ENCODE measurements at places on chromosomes 7 and 10. TPM values are rescaled to one million over a fixed set of nuclear protein-coding genes. Genes with fewer than 3 reads are reported as not detected.

GRCh38 chr7:56097700-56098099, 4.9 kb upstream of the PHKG1 start:
- DNase-seq = no peak

GRCh38 chr10:110860576-110861241, 11.0 kb upstream of the PDCD4 start:
- DNase-seq = no peak

- no peak for DNase-seq
These were observed 5.4 kb upstream of the ZMYND11 start for GRCh38 chr10:129810-130209.

Gene TFPI2
- 1.9 TPM for total RNA-seq

DNA sequence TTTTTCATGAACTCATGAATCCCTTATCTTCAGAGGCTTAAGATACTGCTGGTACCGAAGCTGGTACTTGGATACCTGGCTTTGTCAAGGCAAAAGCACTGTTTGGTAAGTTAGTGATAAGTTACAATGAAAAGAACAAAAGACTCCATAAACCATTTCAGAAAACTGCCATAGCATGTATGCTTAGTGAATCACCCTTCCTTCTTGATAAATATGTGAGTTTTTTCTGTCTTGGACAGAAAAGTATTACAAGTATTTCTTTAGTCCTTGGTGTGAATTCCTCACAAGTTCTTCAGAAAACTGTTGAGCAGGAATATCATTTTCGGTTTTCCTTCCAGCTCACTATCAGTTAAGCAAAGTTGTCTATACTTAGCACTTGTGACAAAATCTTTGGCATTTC, 25.6 kb downstream of the PUS7 start:
- DNase-seq = no peak

DNA sequence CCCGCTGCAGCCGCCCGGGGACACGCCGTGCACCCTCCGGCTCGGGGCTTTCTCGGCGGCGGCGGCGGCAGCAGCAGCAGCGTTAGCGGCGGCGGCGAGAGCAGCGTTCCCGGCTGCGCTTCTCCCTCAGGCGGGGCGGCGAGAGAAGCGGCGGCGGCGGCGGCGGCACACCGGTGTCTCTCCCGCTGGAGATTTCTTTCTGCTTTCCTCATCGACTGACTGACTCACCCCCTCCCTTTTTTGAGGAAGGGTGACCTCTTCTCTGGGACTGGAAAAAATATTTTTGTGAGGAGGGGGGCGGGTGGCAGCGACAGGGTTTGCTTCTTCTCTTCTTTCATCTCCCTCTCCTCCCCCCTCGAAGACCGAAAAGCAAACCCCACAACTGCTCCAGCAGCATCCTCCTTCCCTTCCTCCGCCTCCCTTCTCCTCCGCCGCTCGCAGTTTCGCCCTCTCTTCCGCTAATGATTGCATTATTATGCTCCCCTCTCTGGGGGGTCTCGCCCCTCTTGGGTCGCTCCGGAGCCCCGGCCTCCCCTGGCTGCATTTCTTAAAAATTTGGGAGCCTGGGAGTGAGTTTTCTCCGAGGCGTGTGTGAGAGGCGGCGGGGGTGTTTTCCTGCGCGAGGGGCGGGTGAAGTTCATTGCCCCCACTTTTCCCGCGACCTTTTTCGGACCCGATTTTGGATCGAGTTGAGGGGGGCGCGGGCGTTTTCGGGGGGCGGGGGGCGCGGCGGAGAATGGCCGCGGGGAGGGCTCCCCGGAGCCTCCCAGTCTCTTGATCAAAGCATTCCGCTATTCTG, 411 bp downstream of the AUTS2 start:
- no peak for DNase-seq

DNA sequence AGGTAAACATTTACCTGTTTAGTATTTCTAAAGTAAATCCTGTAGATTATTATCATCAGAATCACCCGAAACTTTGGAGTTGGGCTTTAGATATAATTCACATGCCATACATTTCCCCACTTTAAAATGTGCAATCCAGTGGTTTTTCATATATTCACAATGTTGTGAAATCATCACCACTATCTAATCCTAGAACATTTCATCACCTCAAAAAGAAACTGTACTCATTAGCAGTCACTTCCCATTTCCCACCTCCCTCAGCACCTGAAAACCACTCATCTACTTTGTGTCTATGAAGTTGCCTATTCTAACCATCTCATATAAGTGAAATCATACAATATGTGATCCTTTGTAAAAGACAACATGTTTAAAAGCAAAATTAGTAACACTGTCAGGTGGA, 182.6 kb downstream of the FZD1 start:
- DNase-seq = no peak

DNA sequence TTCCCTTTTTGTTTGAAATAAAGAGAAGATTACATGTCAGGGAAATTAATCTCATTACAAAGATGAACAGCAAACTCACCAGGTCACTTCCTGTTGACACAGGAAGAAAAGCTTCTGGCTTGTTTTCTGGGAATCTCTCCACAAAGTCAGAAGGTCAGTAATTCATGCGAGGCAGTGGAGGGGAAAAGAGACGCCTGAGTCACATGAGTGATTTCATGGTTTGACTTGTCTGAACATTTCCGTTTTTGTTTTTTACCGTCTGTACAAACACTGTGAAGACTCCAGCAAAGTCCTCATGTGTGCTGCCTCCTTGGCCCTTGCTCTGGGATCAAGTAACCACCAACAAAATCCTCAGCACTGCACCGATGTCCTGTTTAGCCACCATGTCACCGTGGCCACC, 2.5 kb upstream of the HABP2 start:
- no peak for DNase-seq

Gene C7orf57
- total RNA-seq = not detected

DNA sequence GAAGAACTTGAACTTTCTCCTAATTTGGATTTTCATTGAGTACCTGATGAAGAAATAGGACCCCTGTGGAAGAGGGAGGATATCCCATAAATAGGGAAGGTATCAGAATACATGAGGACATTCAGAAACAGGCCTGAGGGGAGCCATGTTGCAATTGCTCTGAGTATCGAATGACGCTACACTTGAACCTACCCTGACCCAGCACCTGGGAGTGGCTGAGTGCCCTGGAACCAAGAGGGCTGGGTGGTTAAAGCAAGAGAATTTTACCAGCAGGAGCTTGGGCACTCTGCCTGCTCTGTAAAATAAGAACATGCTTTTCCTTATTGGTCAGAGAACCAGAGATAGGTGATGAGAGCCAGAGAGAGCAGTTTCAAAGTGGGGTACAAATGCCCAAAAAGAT, 7.2 kb downstream of the NEUROD6 start:
- DNase-seq = no peak

DNA sequence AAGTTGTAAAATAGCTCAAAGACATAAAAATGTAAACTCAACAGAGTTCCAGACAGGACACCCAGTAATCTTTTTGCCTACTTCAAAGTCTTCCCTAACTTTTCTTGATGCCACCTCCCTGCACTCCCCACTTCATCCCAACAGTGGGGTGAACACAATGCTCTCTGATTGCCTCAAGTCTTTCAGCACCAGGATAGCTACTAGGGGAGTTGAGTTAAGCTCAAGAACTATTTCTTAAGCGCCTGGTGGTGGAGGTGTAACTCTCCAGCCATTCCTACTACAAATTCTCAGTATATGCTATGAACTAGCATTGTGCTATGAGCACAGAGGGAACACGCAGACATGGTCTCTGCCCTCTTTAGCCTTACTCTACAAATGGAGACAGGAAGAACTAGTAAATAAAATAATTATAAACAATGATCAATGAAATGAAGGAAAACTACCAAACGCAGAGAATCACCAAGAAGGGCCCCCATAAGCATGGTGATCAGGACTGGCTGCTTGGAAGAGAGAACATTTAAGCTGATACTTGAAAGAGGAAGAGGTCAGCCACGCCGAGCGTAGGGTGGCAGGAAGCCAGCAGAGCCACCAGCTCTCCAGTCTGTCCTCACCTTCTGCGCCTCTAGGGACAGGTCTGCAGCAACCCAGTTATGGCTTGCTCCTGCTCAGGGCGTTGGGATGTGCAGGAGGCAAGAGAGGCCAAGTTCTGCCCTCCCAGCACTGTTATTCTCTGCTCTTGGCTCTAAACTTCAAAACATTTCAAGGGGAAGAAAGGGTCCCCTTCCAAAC, 16.7 kb upstream of the FRA10AC1 start:
- DNase-seq = no peak

Gene LRRD1
- 0.59 TPM for total RNA-seq

Data from endothelial cell (in vitro differentiated cells).